Activated CD4-positive, CD25-positive, alpha-beta regulatory T cell treated with anti-CD3 and anti-CD28 coated beads, Interleukin-2, amount 50 U/mL, for 16 hours (primary cell): ENCODE measurements at places on chromosomes 1 and 21.

GRCh38 chr1:59827055-59827643 is 12.4 kb downstream of the HOOK1 start:
- no peak for DNase-seq

DNA sequence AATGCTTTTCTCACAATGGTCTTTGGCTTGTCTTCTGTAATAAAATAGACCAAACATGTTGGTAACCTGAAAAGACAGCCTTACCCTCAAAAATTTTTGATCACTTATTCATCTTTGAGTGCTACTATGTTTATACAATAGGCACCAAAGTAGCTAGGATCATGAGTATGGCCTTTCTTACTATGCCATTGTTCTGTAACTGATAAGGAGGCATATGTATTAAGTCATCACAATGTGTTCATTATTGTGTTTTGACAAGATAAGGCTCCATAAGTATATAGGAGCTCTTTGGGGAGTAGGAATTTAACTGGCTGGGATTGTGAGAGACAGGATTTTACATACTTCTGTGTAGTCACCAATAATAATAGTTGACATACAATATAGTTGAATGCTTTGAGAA is 675 bp downstream of the TMCO2 start:
- DNase-seq, result no peak

DNA sequence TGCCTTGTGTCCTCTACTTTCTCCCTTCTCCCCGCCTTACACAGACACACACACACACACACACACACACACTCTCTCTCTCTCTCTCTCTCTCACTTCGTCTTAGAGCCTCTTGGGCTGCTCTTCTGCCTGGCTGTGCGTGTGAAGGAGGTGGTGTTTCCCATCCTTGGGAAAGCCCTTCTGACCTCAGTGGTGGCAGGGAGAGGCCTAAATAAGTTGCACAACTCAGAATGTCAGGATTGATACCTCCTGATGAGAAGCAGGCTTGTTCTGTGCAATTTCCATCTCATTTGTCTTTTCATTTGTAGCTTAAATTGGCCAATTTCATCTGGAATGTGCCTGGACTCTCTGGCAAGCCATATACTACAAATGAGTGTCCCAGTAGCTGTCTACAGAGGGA is 25.0 kb downstream of the LRRN2 start:
- DNase-seq, result no peak

DNA sequence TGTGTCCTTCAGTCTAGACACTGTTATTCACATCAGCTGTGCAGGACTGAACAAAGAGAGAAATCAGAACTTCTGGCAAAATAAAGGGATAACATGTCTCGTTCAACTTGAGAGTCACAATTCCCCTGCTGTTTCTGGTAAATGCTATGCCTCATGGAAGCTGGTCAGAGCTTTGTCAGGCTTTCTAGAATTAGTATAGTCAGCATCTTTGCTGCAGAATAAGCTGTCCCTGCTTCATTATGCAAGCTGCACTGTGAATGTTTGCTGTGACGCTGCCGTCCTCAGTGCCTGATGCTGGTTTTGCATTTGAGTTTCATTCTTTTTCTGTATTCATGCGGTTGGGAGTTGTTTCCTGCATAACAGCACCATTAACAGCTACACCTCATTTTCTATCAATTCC is 96.4 kb upstream of the KCNJ6 start:
- no peak for DNase-seq

DNA sequence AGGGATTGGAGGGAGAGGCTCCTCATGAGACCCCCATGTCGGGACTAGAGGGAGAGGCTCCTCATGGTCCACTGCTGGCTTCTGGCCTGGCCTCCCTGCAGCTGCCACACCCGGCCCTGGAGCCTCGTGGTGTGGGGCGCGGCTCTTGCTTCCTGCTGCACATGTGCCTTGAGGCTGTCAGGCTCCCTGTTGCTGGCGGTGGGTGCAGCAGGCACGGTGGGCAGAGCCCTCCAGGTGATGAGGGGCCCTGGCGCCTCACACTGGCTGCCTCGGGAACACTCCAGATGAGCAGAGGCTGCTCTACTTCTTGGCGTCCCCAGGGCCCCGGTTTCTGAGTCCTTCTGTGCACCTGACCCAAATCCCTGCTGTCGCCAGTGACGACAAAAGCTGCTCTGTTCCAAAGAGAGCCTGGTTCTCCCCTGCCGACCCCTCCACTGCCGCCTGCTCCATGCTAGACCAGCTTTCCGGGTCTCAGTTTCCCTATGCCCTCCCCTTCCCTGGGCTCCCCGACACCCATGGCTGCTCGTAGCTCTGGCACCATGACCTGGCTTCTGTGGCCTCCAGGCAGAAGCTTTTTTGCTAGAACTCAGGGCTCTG is 9.7 kb upstream of the ATAD3B start:
- no peak for DNase-seq

DNA sequence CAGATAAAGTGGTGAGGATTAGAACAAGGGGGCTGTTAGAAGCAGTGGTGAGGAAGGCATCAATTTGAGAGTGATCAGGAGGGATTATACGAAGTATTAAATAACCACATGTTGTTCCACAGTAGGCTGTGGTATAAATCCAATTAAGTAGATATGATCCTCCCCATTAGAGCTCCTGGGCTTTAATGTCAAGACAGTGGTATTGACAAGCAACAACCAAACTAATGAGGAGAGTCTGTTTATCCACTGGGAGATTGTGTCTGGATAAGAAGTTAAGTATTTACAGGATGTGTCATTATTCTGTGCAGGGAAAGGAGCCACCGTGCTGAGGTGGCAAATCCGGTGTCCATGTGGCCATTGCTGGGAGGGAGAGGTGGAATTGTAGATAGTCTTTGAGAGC is 5.8 kb downstream of the ACTN2 start:
- DNase-seq, result no peak

DNA sequence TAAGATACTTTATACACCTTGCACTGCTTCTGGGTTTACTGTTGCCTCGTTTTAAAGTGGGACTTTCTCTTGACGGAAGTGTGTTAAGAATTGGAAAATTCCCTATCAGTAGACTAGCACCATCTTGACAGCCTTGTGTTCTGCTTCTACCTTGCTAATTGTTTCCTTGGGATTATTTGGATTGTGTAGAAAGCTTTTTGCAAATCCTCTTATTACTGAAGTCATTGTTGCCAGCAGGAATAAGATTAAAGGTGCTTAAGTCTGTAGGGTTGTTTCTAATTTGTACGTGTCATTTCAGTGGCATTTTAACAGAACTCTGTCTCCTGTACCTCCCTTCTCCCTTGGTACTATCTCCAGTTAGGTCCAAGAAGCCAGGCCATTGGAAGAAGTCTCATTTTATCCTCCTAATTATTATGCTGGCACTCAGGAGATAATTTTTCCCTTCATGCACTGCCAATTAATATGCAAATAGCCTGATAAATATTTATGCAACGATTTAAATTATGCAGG is 107.7 kb downstream of the POU2F1 start:
- no peak for DNase-seq

GRCh38 chr1:162383516-162383915 is 2.0 kb downstream of the C1orf226 start:
- no peak for DNase-seq

GRCh38 chr1:109821221-109821669 is 57.5 kb upstream of the EPS8L3 start:
- no peak for DNase-seq

DNA sequence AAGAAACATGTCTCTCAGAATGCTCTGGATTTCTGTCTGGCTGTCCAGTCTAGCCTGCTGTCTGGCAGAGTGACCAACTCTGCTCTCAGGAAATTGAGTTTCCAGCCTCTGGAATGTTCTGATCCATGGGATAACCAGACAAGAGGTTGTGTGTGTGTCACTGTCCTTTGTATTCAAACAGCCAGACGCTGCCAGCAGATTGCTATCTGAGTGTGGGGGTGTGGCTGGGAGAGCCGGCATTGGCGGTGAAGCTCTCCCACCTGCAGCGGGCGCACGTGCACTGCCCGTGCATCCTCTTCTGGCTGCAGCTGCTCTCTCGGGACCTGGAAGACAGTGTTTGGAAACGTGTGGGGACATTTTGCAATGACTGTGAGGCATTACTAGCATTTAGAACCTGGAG is 26.1 kb downstream of the PKP1 start:
- no peak for DNase-seq

DNA sequence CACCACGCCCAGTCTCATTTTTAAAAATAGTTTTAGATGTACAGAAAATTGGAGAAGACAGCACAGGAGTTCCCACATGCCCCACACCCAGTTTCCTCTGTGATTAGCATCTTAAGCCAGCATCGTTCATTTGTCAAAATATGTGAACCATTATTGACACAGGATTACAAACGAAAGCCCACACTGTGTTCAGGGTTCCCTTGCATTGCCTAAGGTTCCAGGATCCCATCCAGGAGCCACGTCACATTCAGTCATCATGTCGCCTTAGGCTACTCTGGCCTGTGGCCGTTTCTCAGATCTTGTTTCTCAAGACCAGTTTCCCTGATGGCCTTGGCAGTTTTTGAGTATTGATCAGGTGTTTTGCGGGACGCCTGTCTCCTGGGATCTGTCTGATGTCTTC is 34.7 kb upstream of the TNFRSF1B start:
- DNase-seq, result no peak

DNA sequence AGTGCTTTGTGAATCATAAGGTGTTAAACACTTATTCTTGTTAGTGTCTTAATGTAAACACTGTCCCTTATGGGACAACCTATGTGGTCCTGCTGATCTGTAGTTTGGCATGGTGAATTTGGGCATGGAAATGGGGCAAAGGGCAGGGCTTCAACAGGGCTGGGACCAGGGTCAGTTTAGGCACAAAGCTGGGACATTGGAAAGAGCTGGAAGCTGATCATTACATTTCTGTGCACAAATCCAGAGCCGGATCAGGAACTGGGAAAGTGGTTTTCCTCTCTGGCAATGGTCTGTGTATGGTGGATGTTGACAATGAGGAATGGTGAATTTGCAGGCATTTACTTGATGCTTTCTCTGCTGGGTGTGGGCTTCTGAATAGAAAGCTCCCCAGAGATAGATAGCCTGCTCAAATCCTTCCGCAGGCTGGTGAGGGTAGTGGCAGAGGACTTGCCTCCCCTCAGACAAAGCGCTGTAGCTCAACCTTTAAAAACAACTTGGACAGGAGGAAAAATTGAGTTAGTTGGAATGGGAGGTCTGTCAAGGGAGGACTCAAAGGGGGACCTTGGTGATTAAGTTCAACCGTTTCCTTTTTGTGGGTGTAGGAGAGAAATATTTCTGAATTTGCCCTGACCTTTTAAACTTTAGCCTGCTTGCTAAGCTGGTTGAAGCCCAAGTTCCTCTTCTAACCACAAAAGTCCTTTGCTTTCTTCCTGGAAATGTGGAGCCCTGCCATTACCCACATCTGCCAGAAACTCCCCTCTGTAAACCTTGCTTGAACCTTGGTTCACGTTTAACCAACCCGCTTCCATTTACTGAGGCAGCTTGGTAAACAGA is 35.3 kb downstream of the HLX start:
- DNase-seq, result no peak

- no peak for DNase-seq
These were observed 66.0 kb downstream of the GNG12 start for GRCh38 chr1:67767103-67767782.

DNA sequence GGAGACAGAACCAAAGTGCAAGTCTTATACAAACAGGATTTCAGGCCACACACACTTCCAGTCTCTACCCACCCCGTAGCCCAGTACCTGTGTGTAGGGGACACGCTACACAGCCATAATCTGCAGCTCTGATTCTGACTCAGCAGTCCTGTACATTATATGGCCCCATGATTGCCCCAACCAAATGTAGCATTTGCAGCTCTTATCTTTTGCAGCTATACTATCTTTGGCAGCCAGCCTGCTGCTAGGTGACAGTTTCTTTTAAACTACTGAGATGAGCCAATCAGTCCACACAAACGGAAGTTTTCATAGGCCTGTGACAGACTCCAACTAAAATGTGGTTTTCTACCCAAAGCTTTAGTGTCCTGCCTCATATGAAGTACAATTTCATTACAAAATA is 259.6 kb upstream of the ST6GALNAC5 start:
- DNase-seq, result no peak

- DNase-seq, result no peak
These were observed 3.6 kb downstream of the NFASC start for GRCh38 chr1:204874274-204874673.

DNA sequence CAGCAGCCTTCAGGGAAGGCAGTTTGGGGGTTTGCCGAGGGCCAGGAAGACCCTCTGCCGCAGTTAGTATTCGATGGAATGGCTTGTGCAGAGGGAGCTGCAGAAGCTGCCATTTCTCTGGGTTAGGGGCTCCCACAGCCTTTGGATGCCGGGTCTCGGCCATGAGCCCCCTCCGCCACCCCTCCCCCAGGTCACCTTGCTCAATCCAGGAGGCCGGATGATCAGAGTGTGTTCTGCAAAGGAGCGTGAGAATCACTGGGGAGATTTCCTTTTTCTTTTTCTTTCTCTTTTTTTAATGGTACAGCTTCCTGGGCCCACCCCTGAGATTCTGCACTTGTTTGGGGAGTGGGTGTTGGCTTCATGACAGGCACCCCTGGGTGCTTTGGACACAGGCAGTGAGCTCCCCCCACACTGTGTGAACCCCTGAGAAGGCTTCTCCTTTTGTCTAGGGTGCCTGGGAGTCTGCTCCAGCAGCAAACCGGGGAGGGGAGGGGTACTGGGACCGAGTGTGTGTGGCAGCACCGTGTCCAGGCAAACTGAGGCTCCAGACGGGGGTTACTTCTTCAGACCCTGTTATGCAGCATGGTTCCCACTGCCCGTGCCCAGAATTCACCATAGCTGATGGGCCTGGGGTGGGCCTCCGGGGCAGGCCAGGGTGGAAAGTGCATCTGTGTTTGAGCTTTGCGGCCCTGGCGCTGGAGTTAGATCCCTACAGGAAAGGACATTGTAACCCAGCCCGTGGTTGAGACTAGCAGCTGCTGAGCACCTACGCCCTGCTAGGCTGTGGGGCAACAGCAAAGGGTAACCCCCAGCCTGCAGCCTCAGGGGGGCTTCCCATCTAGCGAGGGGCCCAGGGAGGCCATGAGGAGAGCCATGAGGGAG is 18.5 kb downstream of the TNFRSF1B start:
- no peak for DNase-seq

DNA sequence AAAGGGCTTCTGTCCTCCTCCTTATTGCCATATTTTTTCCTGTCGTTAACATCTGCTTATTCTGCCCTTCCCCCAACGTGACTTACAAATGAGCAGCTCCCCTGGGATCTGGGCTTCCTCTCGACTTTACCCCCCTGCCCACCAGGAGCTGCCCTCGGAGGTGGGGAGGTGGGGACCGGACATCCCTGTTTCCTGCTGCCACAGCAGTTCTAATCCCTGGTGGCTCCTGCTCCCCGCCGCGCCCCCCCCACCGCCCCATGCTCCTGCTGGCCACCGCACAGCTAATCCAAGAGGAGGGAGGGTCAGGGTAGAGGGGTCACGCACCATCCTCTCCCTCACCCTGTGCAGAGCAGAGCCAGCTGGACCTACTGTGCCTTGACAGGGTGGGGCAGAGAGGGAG is 4.4 kb upstream of the SLC27A3 start:
- DNase-seq, result no peak
